CD4-positive, alpha-beta T cell treated with Interleukin-6 at 100 ng/mL for 8 hours (primary cell): ENCODE measurements at places on chromosomes 12 and 14.

GRCh38 chr12:71233083-71233482, 75.3 kb upstream of the TSPAN8 start:
- DNase-seq: no peak

GRCh38 chr14:57760896-57761295, 105.0 kb downstream of the SLC35F4 start:
- DNase-seq: no peak

DNA sequence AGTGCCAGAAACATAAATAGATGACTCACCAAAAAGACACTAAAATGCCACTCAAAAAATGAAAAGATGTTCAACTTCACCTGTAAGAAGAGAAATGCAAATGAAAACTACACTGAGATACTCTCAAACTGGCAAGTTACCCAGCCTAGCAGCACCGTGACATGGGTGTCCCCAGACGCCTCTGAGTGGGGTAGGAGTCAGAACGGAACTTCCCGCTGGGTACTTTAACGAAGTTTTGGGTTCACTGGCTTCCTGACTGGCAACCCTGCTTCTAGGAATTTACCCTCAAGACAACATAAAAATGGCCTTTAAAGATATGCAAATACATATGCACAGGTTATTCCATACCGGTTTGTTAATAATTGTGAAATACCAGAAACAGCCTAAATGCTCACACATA, 52.6 kb downstream of the RIMBP2 start:
- no peak for DNase-seq

DNA sequence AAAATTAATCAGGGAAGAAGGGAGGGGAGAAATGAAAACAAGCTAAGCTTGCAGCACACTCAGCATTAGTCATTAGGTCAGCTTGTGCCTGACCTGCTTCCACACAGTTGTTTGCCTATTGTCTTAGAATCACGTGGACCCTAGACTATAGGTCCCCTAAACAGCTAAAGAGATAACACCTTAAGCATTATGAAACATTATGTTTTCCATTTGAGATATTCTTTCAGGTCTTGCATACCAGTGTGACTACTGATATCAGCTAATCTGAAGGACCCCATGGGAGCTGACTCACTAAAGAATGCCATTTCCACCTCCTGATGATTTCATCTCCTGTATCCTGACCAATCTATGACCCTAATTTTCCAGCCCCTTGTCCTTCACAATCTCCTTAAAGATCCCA, 154.1 kb upstream of the FUT8 start:
- no peak for DNase-seq

DNA sequence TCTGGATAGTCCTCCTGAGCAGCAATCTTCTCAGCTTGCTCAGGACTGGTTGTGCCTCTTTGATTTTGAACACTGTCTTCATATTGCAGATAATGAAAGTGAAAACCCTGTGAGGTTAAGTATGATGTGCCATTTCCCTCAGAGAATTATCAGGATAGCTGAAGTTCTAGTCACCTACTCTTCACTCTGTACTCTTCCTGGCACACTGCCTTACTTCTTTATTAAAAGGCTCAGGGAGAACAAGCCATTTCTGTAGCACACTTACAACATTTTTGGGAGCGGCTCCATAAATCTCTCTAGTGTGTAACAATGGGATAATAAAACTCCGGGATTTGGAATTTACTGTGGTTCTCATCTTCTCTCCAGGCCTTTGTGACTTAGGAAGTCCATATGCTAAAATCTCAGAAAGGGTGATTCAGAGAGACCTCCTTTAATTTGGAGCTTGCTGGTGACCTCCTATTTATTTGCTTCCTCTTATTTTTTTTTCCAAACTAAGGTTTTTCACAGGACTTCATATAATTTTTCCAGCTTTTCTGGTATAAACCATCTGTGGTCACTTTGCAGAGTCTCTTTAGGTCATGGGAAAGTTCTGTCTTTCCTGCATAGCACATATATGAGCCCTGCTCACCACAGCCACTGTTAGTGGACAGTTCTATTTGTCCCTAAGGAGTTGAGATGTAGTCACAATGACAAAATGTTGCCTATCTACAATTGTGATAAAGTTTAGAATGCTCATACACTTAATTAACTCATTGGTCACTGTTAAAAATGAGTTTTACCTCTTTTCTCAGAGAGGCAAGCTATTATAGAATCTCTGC, 53.5 kb upstream of the LDHB start:
- no peak for DNase-seq

DNA sequence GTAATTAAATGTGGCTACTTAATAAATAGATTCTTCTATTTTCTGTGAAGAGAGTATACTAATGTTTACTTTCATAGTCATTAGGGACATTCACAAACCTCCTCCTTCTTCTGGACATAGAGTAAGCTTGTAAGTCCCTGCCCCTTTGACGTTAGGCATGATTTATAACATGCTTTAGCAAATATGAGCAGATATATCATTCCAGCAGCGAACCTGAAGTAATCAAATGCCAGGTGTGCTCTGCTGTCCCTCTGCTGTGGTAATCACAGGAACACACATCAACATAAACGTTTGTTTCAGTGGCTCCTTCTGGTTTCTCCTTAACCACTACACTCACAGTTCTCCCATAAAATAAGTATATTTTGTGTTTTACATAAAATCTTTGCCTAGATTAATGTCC, 961.8 kb downstream of the FLRT2 start:
- DNase-seq: no peak

- DNase-seq: no peak
Observed at GRCh38 chr14:74085828-74086227, 1.1 kb downstream of the LIN52 start.

GRCh38 chr14:92988786-92989755, 66.1 kb downstream of the CHGA start:
- no peak for DNase-seq

DNA sequence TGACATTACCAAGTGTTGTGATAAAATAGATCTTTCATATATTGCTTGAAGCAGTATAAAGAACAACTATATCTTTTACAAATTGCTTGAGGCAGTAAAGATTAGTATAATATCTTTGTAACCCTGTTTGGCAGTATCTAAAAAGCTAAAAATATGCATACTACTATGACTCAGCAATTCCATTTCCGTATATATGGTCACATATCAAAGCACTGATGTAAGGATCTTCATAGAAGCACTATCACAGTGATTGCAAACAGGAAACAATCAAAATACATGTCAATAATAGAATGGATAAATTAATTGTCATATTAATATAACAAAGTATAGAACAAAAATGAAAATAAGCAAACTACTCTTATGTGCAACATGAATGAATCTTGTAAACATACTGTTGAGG, 158.4 kb upstream of the IGF1 start:
- DNase-seq: no peak

GRCh38 chr14:64970041-64970440, 2.1 kb downstream of the RAB15 start:
- no peak for DNase-seq

- no peak for DNase-seq
Observed at GRCh38 chr14:98059106-98059505, 1212.9 kb downstream of the BCL11B start.

DNA sequence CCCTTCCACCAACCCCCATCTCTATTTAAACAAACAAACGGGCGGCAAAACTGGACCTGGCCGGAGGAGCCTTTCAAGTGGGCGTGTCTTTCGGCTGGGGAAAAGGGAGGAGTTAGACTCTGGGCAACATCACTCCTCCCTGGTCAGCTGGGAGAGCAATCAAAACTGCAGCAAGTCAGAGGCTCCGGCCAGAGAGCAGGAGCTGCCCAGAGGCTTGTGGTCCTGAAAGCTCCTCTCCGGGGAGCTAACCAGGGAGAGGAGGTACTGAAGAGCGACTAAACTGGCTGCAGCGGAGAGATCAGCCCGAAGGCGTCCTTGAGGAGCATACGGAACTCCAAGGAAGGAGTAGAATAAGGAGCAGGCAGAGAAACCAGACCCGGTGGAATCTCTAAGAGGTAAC, at the start of gene NEUROD4:
Gene NEUROD4, plus strand, starts transcription at position 191 of the 400 bp plus-strand sequence. CDS start 6,466 bp downstream, outside the sequence.
- no peak for DNase-seq

GRCh38 chr14:73235531-73236155, 1.7 kb upstream of the PAPLN start:
- no peak for DNase-seq

DNA sequence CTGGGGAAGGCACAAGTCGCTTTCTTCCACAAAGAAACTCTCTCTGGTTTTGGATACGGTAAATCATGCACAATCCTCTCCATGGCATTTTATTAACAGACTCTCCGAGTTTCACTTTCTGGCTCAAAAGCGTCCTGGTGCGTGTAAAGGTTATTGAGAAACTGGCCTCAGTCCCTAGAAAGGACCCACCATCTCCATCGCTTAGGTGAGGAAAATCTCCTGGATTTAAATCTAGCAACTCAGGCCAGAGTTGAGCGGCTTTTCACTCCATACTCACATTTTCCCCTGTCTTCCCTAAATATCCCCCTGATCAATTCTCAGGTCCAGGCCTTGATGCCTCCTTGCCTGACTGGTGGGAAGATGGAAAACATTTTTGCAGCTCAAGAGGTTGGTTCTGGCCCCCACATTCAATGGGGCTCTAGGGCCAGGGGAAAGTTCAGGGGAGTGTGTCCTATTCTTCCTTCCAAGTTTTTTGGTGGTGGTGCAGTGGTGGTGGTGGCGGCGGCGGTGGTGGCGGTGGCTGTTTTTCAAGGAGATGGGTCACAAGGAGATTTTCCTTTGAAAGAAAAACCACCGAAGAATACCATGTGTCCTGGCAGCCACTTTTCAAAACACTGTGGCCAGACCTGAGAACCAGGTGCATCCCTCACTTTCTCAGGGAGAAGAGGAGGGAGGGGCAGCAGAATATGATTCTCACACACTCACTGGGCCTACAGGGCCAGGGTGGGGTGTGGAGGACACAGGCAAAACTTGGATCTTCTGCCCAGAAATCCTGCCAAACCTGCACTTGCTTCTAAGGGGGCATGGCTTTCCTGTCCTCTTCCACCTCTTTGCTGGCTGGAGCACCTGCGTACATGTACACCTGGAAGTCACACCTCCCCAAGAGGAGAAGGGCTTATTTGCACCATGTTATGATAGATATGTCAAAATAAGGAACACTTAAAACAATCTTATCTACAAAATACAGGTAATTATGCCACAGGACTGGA, 46.7 kb upstream of the PNMA1 start:
- DNase-seq: no peak

GRCh38 chr12:91171476-91171875, 11.1 kb downstream of the DCN start:
- DNase-seq: no peak

DNA sequence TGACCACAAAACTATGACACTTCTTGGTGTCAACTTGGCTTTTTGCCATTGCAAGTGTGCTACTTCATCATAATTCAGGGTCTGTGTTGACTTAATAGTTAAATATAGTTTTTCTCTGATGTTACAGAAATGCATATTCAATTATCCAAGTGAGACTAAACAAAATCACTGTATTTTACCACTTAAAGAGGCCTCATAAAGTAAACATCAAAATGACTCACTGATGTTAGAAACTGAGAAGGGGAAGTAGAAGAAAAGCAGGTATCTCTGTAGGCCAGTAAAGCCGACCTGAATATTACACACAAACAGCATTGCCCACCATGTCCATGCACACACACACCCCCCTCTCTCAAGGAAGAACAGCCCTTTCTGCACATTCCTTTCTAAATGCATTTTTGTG, 55.4 kb downstream of the RPAP3 start:
- DNase-seq: no peak

- DNase-seq: no peak
Observed at GRCh38 chr12:57582440-57582839, 8.6 kb upstream of the PIP4K2C start.

GRCh38 chr14:37420622-37421021, 174.4 kb downstream of the FOXA1 start:
- DNase-seq: no peak

- no peak for DNase-seq
Observed at GRCh38 chr12:11654338-11654737, 4.9 kb downstream of the ETV6 start.

GRCh38 chr14:58299401-58300330, 1.3 kb downstream of the ARID4A start:
- DNase-seq: peak; percentile 4

DNA sequence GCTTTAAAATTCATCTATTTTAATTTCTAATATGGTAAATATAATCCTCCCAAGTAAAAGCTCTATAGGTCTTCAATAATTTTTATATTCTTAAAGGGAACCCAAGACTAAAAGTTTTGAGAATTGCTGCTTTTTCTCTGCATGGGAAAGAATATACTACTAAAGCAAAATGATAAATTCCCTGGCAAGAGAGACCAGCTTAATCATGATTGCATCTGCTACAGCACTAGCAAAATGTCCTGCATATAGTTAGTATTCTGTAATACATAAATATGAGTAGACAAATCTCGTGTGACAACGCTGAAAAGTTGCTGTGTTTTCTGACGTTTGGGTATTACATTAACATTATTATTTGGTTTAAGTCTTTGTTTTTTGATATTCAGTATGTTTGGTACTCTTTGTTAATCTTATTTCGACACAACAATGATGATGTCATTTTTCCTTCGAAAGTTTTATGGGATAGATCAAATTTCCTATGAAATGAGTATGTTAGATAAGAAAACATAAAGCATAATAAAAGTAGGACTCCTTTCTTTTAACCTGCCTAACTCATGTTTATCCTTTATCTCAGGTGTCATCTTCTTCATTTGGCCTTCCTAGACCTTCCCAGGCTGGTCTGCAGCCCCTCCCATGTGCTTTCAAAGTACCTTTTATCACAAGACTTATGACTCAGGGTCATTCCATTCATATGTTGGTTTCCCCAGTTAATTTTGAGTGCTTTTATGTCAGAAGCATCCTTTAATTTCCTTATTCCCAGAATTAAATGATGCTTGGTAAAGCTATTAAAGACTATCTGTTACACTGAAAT, 321.9 kb downstream of the RAD51B start:
- DNase-seq: no peak

GRCh38 chr12:89514751-89515150, 9.8 kb downstream of the GALNT4 start:
- no peak for DNase-seq

DNA sequence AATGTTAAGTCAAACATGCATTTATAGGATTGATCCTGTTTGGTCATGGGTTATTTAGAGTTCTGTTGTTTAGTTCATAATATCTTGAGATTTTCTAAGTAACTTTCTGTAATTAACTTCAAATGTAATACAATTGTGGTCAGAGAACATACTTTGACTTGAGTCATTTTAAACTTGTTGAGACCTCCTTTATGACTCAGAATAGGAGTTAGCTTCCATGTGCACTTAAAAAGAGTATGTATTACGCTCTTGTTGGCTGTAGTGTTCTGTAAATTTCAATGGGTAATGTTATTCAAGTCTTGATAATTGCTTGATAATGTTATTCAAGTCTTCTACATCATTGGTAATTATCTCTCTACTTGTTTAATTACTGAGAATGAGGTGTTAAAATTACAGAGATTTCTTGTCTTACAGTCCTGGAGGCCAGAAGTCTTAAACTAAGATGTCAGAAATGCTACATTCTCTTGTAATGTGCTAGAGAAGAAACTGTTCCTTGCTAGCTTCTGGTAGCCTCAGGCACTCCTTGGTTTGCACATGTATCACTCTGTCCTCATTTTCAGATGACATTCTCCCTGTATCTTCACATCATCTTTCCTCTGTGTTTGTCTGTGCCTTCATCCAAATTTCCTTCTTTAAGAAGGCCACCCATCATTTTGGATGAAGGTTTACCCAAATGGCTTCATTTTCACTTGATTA, 197.3 kb downstream of the TMTC3 start:
- DNase-seq: no peak
